ENCODE measurements at places on chromosomes 12 and 14.

GRCh38 chr12:98417266-98417665 lies 98.1 kb upstream of the TMPO start:
- DNase-seq, result no peak

GRCh38 chr12:41485203-41485602 lies 297.1 kb downstream of the PDZRN4 start:
- no peak for DNase-seq

- no peak for DNase-seq
Measured at GRCh38 chr12:3605692-3606091, 114.7 kb downstream of the PRMT8 start.

DNA sequence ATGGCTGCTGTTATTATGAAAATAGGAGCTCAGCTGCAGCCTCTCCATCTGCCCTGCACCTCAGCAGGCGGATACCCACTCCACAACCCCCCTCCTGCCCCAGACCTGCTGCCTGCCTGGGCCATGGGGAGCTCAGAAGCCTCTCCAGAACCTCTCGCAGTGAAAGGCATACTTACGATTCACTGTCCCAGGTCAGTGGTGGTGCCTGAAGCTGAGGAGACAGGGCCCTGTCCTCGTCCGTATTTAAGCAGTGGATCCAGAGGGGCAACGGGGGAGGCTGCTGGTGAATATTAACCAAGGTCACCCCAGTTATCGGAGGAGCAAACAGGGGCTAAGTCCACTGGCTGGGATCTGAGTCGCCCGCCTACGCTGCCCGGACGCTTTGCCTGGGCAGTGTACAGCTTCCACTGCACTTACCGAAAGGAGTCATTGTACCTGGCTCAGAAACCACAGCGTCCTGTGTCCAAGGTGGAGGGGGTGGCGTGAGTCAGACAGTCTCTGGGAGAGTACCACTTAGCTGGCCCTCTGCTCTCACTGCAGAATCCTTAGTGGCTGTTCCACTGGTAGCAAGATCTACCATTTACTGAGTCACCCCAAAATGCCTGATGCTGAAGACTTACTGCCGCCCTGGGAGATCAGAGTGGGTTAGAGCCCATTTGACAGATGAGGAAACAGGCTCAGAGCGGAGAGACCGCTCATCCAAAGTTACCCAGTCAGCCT lies at the start of gene SERPINA1:
SERPINA1 (minus strand) TSS at position 219 of the 720 bp plus-strand sequence. CDS start 5,365 bp downstream, outside the sequence.
- DNase-seq, result no peak

- no peak for DNase-seq
Measured at GRCh38 chr14:104346608-104347007, 208.2 kb downstream of the KIF26A start.

DNA sequence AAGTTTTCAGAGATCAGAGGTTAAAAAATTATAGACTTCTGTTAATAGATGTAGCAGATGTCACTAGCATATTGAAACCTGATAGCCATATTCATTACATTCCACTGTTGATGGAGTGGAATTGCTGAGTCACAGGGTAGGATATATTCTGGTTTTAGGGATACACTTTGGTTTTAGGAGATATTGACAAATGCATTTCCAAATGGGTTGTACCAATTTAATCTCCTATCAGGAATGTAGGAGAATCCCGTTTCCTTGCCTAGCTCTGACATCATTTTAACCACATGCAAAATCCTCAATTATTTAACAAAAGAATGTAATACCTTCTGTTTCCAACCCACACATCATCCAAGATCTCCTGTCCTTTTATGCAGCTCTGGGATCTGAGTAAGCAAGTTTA lies 30.7 kb upstream of the ESR2 start:
- DNase-seq, result no peak

All from activated CD4-positive, alpha-beta T cell treated with anti-CD3 and anti-CD28 coated beads for 24 hours (primary cell).